SK-N-DZ (cell line): ENCODE measurements at places on chromosomes 3 and 15.
A peak's percentile ranks its signal among the peaks of the same experiment; 100 is the strongest.

GRCh38 chr15:44636976-44637375 is 26.5 kb downstream of the SPG11 start:
- DNase-seq, result no peak

GRCh38 chr15:92645051-92645631 is 10.4 kb downstream of the FAM174B start:
- no peak for DNase-seq

GRCh38 chr15:56371495-56372147 is 6.4 kb downstream of the TEX9 start:
- no peak for DNase-seq

- no peak for DNase-seq
Observed at GRCh38 chr3:53170325-53171063, 9.5 kb downstream of the PRKCD start.

DNA sequence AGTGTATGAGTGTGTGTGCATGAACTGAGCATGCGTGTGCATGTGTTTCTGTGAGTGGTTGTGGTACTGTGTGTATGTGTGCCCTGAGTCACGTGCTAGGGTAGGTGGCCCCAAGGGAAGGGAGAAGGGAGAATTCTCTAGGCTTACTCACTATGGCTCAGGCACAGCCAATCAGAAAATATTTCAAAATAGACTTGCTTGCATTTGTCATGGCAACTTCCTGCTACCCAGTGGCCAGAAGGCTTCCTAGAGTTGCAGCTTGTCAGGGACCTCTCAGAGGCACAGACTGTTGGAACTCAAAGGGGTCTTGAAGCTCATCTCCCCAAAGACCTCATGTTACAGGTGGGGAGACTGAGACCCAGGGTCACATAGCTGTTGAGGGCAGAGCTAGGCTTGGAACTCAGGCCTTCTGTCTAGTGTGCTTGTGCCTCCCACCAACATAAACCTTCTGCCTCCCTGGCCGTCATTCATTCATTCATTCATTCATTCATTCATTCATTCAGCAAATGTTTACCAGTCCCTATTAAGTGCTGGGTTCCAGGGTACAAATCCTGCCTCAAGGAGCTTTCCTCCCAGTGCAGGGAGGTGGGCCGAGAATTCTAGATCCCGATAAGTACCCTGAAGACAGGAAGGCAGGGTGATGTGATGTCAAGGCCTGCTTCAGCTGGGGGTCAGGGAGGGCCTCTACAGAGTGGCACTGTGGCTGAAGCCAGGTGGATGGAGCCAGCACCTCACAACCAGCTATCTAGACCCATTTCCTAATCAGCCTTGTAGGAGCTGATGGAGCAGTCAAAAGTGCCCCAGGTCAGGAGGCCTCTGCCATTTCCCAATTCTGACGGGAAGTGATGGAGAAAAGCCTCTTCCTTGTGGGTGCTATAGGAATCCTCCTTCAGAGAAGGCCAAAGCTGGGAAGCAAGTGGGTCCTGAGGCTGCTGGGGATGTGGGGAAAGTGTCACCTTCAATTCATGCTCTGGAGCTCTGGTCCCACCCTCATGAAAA is 10.9 kb upstream of the RFT1 start:
- no peak for DNase-seq

DNA sequence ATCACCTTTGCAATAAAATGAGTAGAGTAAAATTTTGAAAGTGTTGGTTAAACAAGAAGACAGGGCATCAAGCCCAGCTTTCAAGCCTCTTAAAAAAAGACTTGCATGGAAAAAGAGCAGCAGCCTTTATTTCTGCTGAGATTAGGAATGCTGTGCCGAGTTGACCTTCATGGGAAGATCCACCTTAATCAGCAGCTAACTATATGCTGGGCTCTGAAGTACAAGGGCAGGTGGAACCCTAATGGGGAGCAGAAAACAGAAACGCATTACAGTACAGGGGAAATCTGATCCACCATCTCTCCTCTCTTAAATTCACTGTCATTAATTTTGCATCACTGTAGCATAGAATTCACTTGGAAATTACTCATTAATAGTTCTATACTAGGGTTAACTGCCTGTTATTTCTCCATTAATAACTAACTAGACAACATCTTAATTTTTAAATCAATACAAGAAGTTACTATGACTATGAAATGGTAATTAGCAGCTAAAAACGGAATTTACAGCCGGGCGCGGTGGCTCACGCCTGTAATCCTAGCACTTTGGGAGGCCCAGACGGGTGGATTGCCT is 133.6 kb downstream of the GHSR start:
- DNase-seq, result no peak

DNA sequence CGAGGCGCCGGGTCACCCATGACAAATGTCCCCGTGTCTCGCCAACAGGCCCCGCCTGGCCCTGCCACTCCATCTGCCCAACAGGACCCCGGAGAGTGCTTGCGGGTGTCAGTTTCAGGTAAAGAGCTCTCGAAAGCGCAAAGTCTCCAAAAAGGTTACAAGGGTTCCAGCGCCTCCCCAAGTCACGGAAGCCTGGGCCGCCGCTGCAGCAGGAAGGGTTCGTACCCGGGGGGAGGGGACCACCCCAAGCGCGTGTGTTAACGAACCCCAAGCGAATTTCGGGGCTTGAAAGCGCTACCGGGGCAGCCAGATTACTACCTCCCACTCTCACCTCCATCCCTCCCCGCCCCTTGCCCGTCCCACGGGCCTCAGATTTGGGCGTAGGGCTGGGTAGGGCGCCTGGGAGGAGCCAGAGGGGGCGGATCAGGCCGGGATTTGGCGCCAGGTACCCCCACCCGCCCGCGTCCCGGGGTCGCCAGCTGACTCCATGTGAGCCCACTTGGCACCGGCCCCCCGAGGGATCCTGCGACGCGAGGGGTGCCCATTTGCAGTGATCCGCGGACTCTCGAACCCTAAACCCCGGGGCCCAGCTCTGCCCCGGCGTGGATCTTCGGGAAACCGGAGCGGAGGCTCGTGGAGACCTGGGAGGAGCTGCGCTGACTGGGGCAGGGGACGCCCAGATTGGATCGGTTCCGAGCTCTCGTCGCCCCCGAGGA is 85.9 kb downstream of the NR2F2 start:
- DNase-seq, result no peak

- no peak for DNase-seq
Observed at GRCh38 chr15:60673918-60674558, 195.1 kb upstream of the ICE2 start.

DNA sequence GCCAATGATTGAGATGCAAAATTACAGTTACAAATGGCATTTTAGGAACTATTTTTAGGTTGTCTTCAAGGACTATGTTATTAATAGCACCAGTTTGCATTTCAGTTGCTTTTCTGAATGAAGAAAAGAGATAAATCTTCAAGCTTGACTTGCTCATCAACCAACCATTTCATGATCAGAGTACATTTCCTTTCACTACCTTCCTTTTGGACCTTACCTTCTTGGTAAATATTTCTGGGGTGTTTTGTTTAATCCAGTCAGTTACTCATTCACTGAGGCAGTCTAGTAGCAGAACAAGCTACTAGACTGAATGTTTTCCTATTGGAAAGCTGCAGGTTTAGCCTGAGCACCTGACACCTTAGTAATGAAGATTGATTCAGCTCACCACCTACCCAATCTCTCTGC is 8.2 kb downstream of the SLC27A2 start:
- DNase-seq, result no peak

DNA sequence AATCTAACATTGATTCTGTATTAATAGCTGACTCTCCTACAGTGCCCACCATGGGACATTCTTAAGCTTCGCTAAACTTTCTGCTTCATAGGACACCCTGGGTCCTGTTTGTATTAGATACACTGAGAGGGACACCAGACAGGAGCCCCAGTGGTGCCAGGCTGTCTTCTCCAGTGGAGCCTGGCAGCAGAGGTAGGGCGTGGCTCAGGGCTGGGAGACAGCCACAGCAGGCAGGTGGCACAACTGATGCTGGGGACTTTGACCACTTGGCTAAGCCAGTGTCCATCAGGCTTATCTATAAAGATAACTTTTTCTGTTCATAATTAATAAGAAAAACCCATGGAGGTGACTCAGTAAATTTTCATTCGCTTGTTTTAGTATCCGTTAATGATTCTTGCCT is 21.8 kb downstream of the NIPA1 start:
- no peak for DNase-seq

GRCh38 chr3:64257100-64257755 is 32.0 kb upstream of the PRICKLE2 start:
- no peak for DNase-seq

- no peak for DNase-seq
Observed at GRCh38 chr3:66962664-66963063, 35.4 kb upstream of the KBTBD8 start.

DNA sequence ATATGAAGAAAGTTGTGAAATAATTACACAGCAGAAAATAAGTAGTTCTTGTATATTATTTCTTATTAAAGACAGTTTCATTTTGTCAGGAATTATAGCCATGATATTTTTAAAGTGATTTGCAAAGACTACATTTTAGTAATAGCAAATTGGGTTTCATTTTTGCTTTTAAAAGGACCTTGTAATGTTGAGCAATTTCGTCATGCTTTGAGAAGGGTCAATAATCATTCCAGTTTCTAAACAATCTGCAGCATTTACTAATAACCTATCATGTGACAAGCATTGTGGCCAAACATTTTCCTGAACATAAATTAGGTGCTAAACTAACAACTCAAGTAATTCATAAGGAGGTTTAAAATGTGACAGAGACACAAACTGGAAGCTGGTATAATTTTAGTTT is 214.4 kb upstream of the CBLB start:
- DNase-seq, result no peak

- no peak for DNase-seq
Observed at GRCh38 chr3:151226088-151226563, 23.1 kb upstream of the GPR171 start.

GRCh38 chr15:99341786-99342185 is 90.5 kb downstream of the LRRC28 start:
- no peak for DNase-seq

DNA sequence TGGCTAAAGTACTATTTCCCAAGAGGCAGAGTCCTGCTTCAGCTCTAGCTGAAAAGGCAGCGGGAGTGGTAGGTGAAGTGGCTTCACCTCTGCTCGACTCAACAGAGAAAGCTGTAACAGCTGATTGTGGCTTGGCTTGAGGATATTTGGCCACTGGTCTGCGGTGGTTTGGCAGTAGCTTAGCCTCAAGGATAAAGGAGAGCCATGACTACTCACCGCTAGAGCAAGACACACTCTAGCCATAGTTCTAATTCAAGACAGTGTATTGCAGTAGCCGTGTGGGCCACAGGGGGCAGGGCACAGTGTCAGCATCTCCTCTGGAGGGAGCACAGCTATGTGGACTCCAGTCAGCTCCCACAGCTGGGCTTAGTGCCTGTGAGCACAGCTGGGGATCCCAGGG is 23.5 kb downstream of the TPRG1 start:
- peak; percentile 42 for DNase-seq

DNA sequence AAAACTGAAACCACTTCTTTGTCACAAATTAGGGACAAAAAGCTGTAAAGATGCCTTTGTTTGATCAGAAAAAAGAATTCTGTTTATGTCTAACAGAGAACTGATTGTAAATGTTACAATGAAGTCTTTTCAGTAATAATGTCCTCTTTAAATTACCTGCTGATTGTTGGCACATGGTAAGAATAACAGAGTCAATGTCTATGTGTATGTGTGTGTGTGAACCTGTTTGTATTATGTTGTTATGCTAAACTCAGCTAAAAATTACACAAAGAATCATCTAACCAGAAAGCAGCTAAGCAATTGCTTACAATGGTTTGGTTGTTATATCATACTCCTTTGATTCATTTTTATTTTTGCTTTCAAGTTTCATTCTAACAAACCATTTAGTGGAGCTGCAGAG is 159.1 kb upstream of the PDZRN3 start:
- no peak for DNase-seq

DNA sequence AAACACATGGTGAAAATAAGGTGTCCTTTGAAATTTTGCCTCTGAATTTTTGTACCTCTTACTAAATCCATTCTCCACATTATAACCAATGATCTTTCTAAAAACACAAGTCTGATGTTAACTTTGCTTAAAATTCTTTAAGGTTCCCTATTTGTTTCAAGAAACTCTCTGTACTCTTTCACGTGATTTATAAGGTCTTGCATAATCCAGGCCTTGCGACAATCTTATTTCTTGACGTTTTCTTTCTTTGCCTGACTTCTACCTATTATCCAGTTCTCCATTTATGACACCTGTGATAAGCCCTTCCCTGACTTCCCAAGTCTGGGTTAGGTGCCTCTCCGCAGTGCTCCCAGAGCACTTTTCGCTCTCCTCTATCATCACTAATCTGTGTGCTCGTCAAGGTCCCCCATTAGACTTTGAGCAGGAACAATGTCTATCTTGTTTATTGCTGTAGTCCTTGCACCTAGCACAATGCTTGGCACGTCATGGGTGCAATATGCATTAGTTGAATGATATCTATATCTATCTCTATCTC is 24.3 kb upstream of the KPNA1 start:
- no peak for DNase-seq

DNA sequence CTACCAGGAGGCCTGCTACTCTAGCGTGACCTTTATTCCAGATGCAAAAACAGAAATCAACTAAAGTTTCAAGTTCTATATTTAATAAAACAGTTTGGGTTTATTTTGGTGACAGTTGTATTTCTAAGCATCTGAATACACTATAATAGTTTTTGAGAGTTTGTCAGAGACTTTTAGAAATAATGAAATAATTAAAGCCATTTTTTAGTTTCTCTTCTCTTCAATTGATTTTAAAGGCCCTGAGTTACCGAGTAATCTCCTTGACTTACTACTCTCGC is 523.4 kb downstream of the CADM2 start:
- no peak for DNase-seq

DNA sequence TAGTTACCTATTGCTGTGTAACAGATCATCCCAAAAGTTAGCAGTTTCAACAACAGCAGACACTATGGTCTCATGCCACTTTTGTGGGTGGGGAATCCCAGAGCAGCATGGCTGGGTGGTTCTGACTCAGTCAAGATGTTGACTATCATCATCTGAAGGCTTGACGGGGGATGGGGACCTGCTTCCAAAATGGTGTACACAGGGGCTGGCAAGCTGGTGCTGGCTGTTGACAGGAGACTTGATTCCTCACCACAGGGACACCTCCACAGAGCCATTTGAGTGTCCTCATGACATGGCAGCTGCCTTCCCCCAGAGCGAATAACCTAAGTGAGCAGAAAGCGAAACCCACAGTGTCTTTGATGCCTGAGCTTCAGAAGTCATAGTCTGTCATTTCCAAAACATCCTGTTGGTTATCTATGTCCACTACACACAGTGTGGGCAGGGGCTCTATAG is 19.1 kb downstream of the DNAJB8 start:
- DNase-seq, result no peak

DNA sequence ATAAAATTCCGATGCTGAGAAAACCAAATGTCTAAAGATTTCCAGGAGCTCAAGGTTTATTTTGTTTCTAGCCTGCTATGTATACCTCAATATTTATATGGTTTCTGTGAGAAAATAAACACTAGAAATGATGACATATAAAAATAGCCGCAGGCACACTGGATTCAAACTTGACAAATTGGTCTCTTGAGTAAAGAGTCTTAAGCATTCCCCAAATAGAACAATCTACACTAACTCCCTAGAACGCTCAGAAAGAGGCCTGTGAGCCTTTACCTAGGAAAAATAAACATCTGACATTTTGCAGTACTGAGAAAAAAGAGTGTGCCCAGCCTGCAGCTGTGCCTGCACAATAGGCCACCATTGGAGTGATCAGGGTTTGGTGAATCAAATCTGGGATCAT is 75.2 kb downstream of the NEK10 start:
- DNase-seq, result no peak

- DNase-seq, result no peak
Observed at GRCh38 chr15:73600413-73601335, 32.5 kb downstream of the NPTN start.

- DNase-seq, result peak; percentile 62
Observed at GRCh38 chr3:109188741-109189140, 52.2 kb downstream of the C3orf85 start.
